RWPE2 (cell line): ENCODE measurements at places on chromosomes 11 and 22.

GRCh38 chr11:18707811-18708340, 9.3 kb downstream of the TMEM86A start:
- no peak for DNase-seq

DNA sequence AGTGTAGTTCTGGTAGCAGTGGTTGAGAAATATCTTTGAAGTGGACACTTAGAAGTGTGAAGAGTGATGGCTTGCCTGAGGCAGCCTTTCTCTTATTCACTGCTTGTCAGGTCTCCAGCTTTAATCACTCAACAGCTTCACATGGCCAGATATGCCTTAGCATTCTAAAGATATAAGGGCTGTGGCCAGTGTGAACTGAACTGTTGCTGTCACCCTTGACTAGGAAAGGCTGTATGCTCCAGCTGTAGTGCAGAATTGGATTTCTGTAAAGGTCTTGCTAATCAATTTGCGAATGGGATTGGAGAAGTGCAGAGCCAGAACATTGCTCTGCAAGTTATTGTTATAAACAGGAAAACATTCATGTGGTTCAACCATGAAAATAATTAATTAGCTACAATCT, 266.7 kb downstream of the TMEM135 start:
- DNase-seq = no peak

- DNase-seq = no peak
Observed at GRCh38 chr11:3854660-3854976, 846 bp upstream of the STIM1 start.

- DNase-seq = no peak
Observed at GRCh38 chr11:73428227-73428626, 52.0 kb downstream of the RELT start.

GRCh38 chr22:31124811-31125465, 2.2 kb downstream of the INPP5J start:
- DNase-seq = no peak

- no peak for DNase-seq
Observed at GRCh38 chr22:23106906-23107367, 34.9 kb downstream of the RSPH14 start.

GRCh38 chr22:38110863-38111852, 674 bp upstream of the BAIAP2L2 start:
- no peak for DNase-seq

DNA sequence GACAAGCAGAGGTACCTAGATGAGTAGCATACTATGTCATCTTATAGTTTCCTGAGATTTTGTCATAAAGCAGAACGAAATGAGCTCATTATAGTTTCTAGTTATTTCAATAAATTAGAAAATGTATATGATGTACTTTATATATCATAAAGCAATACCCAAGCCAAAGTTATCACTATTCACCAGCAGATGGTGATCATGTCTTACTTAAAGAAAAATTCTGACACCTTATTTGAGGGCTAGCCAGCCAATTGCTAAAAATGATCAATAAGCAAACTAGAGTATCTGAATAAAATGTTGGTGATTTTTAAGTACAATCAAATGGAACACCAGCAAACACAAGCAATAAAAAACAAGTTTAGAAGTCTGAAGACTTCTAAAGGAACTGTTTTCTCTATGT, 44.1 kb downstream of the RSF1 start:
- no peak for DNase-seq
